ENCODE measurements at places on chromosomes 6 and 20.

GRCh38 chr20:24767623-24768100 lies 181.4 kb upstream of the CST7 start:
- no peaks in the 10 kb centered on the region for H3K27me3 ChIP-seq
- no peak overlapping the region for H3K4me3 ChIP-seq
- no peak for DNase-seq
- no peaks in the 10 kb centered on the region for H3K36me3 ChIP-seq

GRCh38 chr6:21500314-21501020 lies 93.1 kb upstream of the SOX4 start:
- no peak for DNase-seq
- H3K4me3 ChIP-seq: no peak overlapping the region
- H3K27ac ChIP-seq: no peak overlapping the region
- H3K27me3 ChIP-seq: no peaks in the 10 kb centered on the region
- no peaks in the 10 kb centered on the region for H3K4me1 ChIP-seq

GRCh38 chr6:108953681-108954080 lies 105.5 kb downstream of the ARMC2 start:
- peaks cover 41% of the 10 kb centered on the region for H3K4me1 ChIP-seq
- no peak for DNase-seq
- H3K27me3 ChIP-seq: no peaks in the 10 kb centered on the region
- no peak overlapping the region for H3K4me3 ChIP-seq
- H3K27ac ChIP-seq: no peak overlapping the region
- no peaks in the 10 kb centered on the region for H3K36me3 ChIP-seq

DNA sequence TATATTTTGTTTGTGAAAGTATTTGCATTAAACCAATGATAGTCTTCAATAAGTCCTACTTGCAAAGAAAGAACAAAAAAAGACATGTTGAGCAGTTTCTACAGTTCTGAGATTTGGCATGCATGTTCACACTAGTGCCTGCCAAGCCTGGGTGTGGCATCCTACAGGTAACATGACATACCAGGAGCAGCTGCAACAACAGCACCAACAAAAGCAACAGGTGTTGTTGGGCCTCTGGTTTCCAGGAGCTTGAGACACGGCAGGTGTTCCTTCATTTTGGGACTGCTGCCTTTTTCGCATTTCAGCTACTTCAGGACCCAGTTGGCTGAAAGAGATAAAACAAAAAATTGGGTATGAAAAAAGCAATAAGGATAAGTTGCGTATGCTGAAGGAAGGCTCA lies 41.2 kb upstream of the MTRF1L start:
- H3K36me3 ChIP-seq: no peaks in the 10 kb centered on the region
- H3K4me3 ChIP-seq: no peak overlapping the region
- no peaks in the 10 kb centered on the region for H3K27me3 ChIP-seq
- no peak for DNase-seq
- no peak overlapping the region for H3K27ac ChIP-seq
- no peaks in the 10 kb centered on the region for H3K4me1 ChIP-seq

DNA sequence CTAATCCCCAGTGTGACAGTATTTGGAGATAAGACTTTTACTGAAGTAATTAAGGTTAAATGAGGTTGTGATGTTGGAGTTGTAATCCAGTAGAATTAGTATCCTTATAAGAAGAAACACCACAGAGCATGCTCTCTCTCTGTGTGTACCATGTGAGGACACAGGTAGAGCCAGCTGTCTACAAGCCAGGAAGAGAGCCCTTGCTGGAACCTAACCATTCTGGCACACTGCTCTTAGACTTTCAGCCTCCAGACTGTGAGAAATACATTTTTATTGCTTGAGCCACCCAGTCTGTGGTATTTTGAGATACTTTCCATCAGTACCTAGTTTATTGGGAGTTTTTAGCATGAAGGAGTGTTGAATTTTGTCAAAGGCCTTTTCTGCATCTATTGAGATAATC lies 110.2 kb downstream of the PHF3 start:
- H3K27me3 ChIP-seq: no peaks in the 10 kb centered on the region
- no peak overlapping the region for H3K27ac ChIP-seq
- no peaks in the 10 kb centered on the region for H3K36me3 ChIP-seq
- H3K4me3 ChIP-seq: no peak overlapping the region
- H3K4me1 ChIP-seq: no peaks in the 10 kb centered on the region
- DNase-seq: no peak

GRCh38 chr20:11716239-11716944 lies 201.3 kb upstream of the BTBD3 start:
- DNase-seq: no peak
- no peaks in the 10 kb centered on the region for H3K4me1 ChIP-seq
- no peak overlapping the region for H3K4me3 ChIP-seq
- no peaks in the 10 kb centered on the region for H3K36me3 ChIP-seq

GRCh38 chr20:14422892-14423291 lies 85.5 kb upstream of the FLRT3 start:
- no peaks in the 10 kb centered on the region for H3K27me3 ChIP-seq
- no peak overlapping the region for H3K4me3 ChIP-seq
- H3K4me1 ChIP-seq: no peaks in the 10 kb centered on the region
- DNase-seq: no peak

DNA sequence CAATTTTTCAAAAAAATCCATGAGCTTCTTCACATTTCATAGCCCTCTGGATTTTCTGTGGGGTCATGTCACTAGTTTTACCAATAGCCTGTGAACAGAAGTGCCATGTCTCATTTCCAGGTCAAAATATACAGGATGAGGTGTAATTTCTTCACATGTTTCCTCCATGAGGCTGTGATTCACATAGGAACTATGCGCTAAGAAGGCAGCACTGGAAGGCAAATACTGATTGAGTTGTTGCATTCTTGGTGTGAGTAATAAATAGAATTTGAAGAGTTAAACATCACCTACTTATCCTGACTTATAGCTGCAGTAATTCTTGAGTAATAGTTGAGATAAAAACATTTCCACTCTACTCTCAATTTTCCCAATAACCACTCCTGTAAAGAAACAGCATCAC lies 442.3 kb downstream of the HAO1 start:
- H3K27ac ChIP-seq: no peak overlapping the region
- no peak overlapping the region for H3K4me3 ChIP-seq
- no peak for DNase-seq
- no peaks in the 10 kb centered on the region for H3K4me1 ChIP-seq
- H3K36me3 ChIP-seq: no peaks in the 10 kb centered on the region

- H3K27ac ChIP-seq: no peak overlapping the region
- H3K27me3 ChIP-seq: no peaks in the 10 kb centered on the region
- no peaks in the 10 kb centered on the region for H3K36me3 ChIP-seq
- H3K4me3 ChIP-seq: no peak overlapping the region
- DNase-seq: no peak
- H3K4me1 ChIP-seq: no peaks in the 10 kb centered on the region
Observed at GRCh38 chr6:153727885-153728284, 311.2 kb upstream of the OPRM1 start.

GRCh38 chr6:3151691-3152090 lies 5.7 kb downstream of the TUBB2A start:
- no peak overlapping the region for H3K4me3 ChIP-seq
- no peaks in the 10 kb centered on the region for H3K4me1 ChIP-seq
- no peak overlapping the region for H3K27ac ChIP-seq
- no peaks in the 10 kb centered on the region for H3K36me3 ChIP-seq

- no peak for DNase-seq
- H3K27me3 ChIP-seq: 0 out of 2 replicates have a peak, but pooled peaks cover 5% of the 10 kb centered on the region
- no peaks in the 10 kb centered on the region for H3K4me1 ChIP-seq
- no peak overlapping the region for H3K27ac ChIP-seq
- H3K4me3 ChIP-seq: no peak overlapping the region
- H3K36me3 ChIP-seq: peaks cover 2% of the 10 kb centered on the region
Observed at GRCh38 chr20:642398-643174, 10.4 kb downstream of the SRXN1 start.

DNA sequence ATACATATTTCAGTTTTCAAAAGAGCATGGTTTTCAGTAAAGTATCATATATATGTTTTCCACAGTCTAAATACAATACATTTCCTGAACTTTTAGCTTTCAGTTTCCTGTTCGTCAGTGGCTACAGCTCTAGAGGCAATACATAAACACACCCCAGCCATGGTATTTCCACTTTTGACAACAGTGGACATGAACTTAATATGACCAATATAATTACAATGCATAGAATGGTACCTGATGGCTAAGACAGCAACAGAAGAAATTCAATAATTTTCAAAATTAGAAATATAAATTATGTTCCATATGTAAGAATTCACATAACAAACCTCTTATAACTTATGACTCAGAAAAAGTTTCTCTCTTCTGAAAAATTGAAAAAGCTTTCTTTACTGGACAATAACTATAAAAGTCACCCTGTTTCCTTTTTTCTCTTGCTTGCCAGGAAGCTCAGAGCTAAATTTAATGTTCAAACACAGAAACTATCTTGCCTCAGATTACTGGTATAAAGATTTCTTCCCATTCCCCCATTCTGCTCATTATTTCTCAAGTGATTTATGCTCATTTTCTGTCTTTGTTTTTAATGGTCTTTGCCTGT lies 19.2 kb downstream of the FKBP5 start:
- peak overlapping the region; percentile 31 for H3K4me3 ChIP-seq
- H3K27me3 ChIP-seq: no peaks in the 10 kb centered on the region
- H3K4me1 ChIP-seq: peaks cover 21% of the 10 kb centered on the region
- DNase-seq: peak; percentile 55
- H3K27ac ChIP-seq: peak overlapping the region; percentile 66

- no peaks in the 10 kb centered on the region for H3K4me1 ChIP-seq
- DNase-seq: peak; percentile 12
- no peaks in the 10 kb centered on the region for H3K27me3 ChIP-seq
- H3K27ac ChIP-seq: no peak overlapping the region
Observed at GRCh38 chr6:121236984-121237383, 97.3 kb downstream of the TBC1D32 start.

DNA sequence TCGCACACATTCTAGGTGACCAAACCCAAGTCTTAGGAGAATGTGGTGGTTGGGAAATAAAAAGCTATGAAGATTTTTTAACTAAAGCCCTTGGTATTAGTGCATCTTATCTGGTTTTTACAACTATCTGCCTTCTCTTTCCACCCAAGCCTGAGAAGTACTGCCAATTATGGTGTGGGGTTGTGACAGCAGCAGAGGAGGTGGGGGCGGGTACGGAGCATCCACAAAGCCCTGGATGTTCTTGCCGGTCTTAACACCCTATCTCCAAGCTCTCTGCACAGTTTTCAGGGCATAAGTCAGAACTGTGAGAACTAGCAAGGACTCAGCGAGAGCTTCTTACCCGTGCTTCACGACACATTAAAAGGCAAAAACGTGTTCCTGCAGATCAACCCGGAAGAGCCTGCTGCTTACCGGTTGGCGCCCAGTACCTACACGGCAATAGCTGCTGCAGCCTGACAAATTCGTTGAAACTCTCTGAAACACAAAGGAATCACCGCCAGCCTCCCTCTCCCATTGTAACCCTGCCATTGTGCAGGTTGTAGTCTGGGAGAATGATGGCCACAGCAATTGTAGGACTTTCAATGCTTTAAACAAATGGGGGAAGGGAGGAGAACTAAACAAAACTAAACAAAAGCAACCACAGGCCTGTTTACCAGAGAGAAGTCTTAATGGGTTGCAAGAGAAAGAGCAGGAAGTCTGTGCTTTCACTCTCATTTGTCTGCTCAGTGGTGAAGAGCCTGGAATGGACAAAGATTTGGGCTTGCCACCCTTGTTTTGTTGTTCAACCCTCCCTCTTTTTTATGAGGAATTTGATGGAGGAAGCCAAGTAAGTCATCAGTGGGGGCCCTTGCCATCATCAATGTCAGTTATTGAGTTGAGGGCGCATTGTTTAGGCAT lies 461.0 kb upstream of the JARID2 start:
- DNase-seq: peak; percentile 67
- no peaks in the 10 kb centered on the region for H3K27me3 ChIP-seq
- peaks cover 39% of the 10 kb centered on the region for H3K4me1 ChIP-seq
- no peaks in the 10 kb centered on the region for H3K36me3 ChIP-seq
- no peak overlapping the region for H3K4me3 ChIP-seq
- H3K27ac ChIP-seq: no peak overlapping the region

DNA sequence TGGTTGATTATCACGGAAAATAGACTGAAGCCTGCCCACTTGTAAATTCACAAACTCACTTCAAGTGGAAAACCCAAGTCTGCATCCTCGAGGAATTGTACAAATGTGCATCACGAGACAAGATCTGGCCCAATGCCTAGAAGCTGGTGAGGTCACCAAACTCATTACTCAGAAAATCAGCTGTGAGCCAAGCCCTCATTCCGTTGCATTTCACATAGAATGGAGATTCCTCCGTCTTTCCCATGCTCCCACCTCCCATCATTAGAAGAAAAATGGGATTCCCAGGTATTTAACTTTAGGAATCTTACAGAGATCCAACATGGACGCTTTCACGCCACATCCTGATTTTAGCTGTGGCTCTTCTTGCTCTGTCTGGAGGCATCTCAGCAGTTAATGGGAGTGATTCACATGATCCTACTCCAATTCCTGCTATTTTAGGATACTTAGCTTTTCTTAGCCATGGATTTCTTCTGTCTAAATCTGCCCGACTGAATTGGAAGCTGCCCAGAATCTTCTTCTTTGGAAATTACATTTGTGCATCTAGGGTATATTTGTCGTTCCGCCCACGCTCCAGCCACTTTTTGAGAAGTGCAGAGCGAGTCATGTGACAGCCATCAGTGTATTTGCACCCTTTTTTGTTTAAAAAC lies 68.7 kb upstream of the STMND1 start:
- no peak for DNase-seq
- H3K36me3 ChIP-seq: no peaks in the 10 kb centered on the region
- no peaks in the 10 kb centered on the region for H3K4me1 ChIP-seq
- H3K4me3 ChIP-seq: no peak overlapping the region

GRCh38 chr6:151275566-151275965 lies 35.8 kb downstream of the AKAP12 start:
- H3K4me1 ChIP-seq: no peaks in the 10 kb centered on the region
- H3K27me3 ChIP-seq: no peaks in the 10 kb centered on the region
- no peak overlapping the region for H3K27ac ChIP-seq
- no peak for DNase-seq
- no peaks in the 10 kb centered on the region for H3K36me3 ChIP-seq

DNA sequence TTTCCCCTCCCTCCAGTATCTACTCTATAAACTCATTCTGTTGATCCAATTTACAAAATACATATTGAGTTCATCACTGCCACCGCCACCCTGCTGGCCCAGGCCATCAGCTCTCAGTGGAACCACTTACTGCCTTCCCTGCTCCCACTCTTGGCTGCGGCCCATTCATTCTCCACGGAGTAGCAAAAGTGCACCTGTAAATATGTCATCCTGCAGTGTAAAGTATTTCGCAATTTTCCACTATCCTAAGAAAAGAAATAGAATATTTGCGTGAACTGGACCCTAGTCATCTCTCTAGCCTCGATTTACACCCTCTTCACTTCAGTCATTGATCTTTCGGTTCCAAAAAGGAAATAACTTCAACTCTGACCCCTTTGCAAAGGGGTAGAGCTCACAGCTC lies 258.3 kb upstream of the TFAP2D start:
- no peaks in the 10 kb centered on the region for H3K27me3 ChIP-seq
- H3K36me3 ChIP-seq: no peaks in the 10 kb centered on the region
- no peak overlapping the region for H3K4me3 ChIP-seq
- H3K27ac ChIP-seq: no peak overlapping the region
- no peaks in the 10 kb centered on the region for H3K4me1 ChIP-seq

DNA sequence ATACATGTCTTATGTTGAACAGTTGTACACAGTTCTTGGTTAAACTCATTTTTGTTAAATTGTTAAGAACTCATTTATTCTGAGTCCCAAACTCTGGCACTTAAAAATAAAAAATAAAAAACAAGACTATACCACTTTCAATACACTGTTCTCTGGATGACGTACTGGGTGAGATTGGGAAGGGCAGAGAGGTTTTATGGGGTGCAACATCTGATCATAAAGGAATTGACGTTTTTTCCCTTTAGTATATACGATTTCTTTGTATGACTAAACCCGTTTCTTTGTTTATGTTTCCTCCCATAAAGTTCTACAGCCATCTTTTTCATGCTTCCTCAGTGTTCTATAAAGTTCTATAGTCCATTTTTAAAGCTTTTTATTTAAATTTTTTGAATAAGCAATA lies 69.1 kb downstream of the TRMT11 start:
- no peak overlapping the region for H3K4me3 ChIP-seq
- no peak overlapping the region for H3K27ac ChIP-seq
- H3K4me1 ChIP-seq: no peaks in the 10 kb centered on the region
- H3K36me3 ChIP-seq: no peaks in the 10 kb centered on the region
- no peaks in the 10 kb centered on the region for H3K27me3 ChIP-seq
- DNase-seq: no peak

Measured in MM.1S (cell line).